Stimulated activated CD4-positive, alpha-beta T cell treated with anti-CD3 and anti-CD28 coated beads, Interleukin-2, amount 100 ng/mL, for 24 hours (primary cell): ENCODE measurements at places on chromosomes 16 and 17.
A peak's percentile ranks its signal among the peaks of the same experiment; 100 is the strongest.

DNA sequence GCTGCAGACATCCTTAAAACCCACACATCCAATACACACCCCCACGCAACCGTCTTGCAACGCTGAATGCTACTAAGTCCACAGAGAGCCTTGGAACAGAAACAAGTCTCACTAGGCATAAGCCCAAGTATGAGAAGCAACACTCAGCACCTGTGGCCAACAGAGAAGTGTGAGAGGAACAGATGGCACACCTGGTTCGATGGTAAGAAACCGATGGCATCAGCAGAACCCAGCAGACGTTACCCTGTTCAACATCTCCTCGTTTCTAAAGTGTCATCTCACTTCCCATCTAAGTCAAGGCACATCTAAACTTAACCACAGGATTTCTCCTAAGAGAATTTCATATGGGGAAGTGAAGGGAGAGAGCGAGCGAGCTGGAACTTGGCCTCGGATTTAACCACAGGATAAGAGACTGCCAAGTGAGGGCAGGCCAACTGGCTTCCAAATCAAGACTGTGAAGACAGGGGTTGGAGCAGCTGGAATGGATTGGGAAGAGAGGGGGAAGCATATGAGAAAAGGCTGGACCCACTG lies 41.0 kb downstream of the NXPH3 start:
- DNase-seq, result no peak

DNA sequence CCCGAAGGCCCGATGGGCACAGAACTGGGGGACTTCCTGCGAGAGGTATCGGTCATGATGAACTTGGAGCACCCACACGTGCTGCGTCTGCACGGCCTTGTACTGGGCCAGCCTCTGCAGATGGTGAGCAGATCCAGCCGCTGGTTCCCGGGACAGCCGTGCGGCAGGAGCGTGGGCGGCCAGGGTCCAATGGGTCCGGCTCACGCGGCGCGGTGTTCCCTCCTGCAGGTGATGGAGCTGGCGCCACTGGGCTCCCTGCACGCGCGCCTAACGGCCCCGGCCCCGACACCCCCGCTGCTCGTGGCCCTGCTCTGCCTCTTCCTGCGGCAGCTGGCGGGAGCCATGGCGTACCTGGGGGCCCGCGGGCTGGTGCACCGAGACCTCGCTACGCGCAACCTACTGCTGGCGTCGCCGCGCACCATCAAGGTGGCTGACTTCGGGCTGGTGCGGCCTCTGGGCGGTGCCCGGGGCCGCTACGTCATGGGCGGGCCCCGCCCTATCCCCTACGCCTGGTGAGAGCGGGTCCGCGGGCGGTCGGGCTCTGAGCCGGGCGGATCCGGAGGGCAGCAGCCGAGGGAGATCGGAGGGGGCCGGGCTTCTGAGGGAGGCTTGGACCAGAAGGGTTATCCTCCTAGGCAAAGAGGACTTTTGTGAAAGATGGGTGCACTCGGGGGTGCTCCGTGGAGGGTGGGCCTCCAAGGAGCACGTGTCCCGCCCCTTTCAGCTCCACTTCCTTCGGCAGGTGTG lies 3.0 kb downstream of the TNK1 start:
- peak; percentile 83 for DNase-seq

DNA sequence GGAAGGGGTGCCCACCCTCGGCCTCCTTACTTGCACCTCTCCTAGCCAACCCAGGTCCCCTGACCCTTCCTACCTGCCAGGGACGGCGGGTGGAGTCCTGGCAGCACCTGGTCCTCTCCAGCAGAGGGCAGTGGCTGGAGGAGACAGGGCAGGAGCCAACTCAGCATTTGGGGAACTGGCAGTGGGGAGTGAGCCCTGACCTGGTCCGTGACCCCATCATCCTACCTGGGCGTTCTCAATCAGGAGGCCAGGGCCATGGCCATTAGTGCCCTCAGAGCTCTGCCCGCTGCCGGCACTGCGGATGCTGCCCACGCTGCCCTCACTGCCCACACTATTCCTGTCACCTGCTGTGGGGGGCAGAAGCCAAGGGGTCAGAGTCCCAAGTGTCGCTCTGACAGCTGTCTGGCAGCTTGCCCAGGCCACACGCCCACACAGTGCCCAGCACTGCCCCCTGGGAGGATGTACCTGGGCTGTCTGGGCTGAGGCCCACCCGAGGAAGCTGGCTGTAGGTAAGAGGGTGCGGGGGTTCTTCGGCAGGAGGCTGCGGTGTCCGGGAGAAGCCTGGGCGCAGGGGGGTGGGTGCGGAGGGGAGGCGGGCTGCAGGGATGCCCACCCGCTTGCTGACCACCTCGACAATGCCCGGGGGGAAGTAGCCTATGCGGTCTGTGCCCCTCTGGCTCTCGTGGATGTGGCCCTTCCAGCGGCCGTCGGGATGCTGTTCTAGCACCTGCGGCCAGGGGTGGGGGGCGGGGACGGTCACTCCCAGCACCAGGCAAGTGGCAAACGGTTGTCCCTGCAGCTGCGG lies 10.8 kb downstream of the CASKIN2 start:
- DNase-seq, result no peak

DNA sequence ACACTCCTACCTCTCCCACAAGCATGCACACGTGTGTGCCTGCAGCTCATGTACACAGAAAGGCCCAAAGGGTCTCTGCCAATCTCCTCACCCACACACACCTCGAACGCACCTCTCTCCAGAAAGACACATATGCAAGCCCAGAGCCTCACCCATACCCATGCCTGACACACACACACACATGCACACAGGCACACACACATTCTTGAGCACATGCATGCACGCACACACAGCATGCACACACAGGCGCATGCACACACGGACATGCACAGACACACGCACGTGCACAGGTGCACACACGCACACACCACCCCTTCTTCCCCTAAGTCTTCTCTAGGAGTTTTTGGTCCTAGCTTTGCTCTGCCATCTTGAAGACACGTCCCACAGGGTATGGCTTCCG lies 48.7 kb upstream of the CACNG4 start:
- DNase-seq, result no peak

- DNase-seq, result peak; percentile 21
Measured at GRCh38 chr16:50842589-50842988, 100.7 kb downstream of the CYLD start.

DNA sequence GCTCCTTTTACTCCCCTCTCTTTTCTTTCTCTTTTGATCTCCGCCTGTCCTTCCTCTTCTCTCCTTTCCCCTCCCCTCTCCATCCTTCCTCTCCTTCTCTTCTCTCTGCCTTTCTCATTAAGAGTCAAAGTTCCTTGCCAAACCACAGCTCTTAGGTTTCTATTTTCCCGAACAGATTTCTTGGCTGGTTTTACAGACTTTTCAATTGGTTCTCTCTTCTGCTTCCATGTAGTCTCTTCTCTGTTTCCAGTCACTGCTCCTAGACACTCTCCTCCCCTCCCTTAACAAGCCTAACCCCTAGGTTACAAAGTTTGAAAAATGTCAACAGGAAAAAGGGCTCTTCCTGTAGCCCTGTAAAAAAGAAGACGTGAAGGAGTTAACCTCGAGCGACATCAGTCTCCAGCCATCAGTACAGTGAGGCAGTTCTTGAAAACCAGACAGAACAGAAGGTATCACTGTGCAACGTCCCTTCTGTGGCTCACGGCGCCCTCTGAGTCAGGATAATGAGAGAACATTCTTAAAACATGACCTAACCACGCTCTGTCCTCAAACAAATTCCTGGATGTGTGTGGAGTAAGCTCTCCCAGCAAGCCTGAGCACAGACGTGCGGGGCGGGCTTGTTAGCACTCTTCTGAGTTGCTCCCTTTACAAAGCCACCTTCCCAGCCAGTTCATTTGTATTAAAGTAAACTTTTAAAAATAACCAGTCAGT lies 11.6 kb upstream of the MARCHF10 start:
- no peak for DNase-seq

- DNase-seq, result no peak
Measured at GRCh38 chr17:29587591-29587990, 1.9 kb downstream of the GIT1 start.

DNA sequence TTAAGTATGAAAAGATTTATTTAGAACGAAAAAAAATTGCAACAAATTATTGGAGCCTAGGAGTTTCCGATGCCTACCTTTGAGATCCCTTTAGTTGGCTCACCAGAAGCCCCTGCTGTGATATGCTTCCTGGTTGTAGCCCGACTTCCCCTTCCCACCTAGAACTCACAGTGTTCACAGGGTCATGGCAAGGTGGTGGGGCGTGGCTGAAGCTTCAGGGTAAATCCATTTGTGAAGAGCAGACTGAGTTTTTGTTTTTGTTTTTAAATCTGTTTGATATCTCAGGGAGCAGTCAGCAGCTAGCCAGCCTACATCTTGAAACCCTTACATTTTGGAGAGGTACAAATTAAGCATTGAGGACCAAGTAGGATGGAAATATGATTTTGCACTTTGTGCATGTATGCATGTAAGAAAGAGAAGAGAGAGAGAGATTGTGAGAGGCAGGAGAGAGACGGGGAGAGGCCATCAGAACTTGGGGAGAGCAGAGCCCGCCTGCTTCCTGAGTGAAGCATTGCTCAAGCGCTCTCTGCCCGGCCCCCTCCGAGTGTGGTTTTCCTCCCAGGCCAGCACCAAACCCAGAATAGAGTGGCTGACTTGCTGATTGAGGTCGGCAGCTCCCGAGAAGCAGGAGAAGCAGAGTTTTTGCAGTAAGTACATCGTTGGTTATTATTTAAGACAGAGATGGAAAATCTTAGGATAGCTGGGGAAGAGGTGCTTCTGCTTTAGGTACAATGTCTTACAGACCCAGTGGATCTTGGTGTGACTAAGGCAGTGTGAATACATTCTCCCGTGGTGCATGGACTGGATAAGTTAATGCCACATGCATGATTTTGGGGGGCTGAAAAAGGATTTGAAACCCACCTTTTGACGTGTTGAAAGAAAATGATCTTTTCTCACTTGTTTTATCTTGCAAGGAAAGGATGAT lies 64.2 kb downstream of the SPECC1 start:
- DNase-seq, result peak; percentile 38

GRCh38 chr17:11170881-11171280 lies 70.1 kb upstream of the SHISA6 start:
- no peak for DNase-seq

- no peak for DNase-seq
Measured at GRCh38 chr17:48238933-48239602, 131.5 kb downstream of the SNX11 start.

- DNase-seq, result no peak
Measured at GRCh38 chr17:80939151-80940145, 52.2 kb upstream of the CHMP6 start.

DNA sequence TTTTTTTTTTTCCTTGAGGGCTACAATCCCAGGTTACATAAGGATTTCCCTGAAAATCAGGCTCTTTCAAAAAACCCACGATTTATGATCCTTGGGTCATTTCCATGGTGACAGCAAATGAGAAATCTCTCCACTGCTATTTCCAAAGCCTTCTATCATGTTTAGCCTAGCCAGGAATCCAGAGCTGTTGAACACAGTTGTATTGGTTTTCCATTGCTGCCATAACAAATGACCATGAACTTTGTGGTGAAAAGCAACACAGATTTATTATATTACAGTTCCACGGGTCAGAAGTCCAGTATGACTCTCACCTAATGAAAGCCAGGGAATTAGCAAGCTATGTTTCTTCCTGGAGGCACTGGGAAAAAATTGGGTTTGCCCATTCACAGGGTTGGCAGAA lies 106.6 kb downstream of the MAF start:
- no peak for DNase-seq

DNA sequence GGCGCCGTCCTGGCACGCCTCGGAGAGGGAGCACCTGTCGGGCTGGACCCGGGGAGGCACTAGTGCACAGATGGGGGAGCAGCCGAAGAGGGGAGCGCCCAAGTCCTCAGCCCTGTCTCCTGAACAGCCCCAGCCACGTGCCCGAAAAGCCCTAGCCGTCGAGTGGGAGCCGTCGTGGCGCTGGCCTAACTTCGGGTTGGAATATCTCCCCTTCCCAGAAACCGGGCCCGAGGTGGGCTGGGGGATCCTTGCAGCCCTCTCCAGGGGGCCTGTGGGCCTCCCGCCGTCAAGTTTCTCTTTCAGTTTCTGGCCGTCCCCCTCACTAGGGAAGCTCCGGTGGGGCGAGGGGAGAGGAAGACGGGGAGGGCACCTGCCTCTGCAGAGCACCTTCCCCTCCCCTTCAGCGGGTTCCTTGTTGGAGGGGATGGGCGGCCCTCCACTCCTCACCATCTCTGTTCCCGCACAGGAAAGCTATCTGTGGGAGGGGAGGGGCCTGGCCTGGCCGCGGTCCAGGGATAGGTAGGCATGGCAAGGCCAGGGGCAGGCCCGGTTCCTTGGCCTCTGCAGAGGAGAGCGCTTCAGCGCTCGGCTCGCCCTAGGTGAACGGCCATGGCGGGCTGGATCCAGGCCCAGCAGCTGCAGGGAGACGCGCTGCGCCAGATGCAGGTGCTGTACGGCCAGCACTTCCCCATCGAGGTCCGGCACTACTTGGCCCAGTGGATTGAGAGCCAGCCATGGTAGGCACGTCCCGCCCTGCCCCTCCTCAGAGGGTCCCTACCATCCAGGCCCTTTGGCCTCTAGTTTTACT lies 709 bp downstream of the STAT5A start:
- peak; percentile 65 for DNase-seq

DNA sequence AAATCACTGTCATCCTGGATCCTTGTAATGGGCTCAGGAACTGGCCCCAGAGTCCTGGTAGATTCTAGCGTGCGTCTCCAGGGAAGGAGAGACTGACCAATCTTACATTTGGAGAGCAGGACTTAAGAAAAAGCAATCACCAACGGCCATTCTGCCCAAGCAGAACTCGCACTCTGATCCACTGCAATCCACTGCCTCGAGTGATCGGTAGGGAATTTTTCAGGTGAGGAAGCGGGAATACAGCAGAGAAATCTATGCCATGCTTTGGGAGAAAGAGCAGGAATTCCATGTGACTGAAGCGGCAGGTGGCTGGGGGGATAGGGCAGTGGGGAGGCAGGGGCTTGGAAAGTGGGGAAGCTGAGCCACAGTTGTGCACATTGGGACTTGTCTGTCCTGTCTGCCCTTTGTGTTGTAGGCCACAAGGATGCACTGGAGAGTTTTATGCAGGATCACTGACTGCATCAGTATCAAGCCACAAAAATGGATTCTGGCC lies 143.9 kb upstream of the HS3ST2 start:
- no peak for DNase-seq

GRCh38 chr17:274902-275301 lies 77.7 kb downstream of the RPH3AL start:
- no peak for DNase-seq

DNA sequence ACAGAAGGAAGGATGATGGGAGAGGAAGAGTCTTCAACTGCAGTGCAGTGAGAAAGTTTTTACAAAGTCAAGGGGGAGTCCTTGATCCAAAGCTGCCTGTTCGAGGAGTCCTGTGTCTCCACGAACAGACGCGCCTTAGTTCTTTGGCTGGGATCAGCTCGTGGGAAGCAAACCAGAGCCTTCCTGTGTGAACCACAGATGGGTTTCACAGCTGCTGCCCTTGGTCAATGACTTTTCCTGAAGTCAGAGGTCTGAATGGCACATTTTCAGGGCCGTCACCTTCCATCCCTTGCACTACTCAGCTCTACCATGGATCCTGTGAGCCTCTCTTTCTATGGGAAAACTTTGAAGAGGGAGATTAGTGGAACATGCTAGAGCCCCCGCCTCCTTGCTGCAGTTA lies 4.2 kb upstream of the SBK1 start:
- DNase-seq, result no peak

GRCh38 chr17:49914664-49915063 lies 54.3 kb upstream of the DLX4 start:
- no peak for DNase-seq

GRCh38 chr17:57868007-57868909 lies 18.4 kb upstream of the MRPS23 start:
- no peak for DNase-seq
